ENCODE measurements at places on chromosomes 12 and 14. TPM values are rescaled to one million over a fixed set of nuclear protein-coding genes. Genes with fewer than 3 reads are reported as not detected.

- H3K27ac ChIP-seq, result no peak overlapping the region
- no peak overlapping the region for H3K4me3 ChIP-seq
- no peak for DNase-seq
- H3K27me3 ChIP-seq, result no peaks in the 10 kb centered on the region
- H3K4me1 ChIP-seq, result no peaks in the 10 kb centered on the region
- no peaks in the 10 kb centered on the region for H3K36me3 ChIP-seq
Measured at GRCh38 chr14:39957290-39957689, 525.1 kb upstream of the FBXO33 start.

Gene SDS
- 0.81 TPM for total RNA-seq

DNA sequence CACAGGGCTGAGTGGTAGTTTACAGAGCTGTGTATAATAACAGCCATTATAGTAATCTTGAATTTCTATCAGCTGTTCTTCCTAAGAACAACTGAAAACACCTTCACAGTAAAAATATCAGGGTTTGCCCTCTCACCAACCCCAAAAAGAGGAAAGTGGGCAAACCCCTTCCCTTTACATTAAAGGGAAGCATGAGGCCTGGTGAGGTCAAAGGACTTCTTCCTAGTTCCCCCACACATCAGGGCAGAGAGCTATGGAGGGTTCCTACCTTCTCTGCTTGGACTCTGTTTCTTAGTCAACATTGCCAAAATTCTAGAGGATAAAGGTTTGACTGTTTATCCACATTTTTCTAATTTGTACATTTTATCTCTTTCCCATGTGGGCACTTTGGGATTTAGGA, 4.4 kb upstream of the RPAP3 start:
- no peaks in the 10 kb centered on the region for H3K36me3 ChIP-seq
- H3K27me3 ChIP-seq, result no peaks in the 10 kb centered on the region
- no peak overlapping the region for H3K27ac ChIP-seq
- no peak for DNase-seq

- no peaks in the 10 kb centered on the region for H3K36me3 ChIP-seq
- no peak overlapping the region for H3K4me3 ChIP-seq
- H3K27me3 ChIP-seq, result no peaks in the 10 kb centered on the region
Measured at GRCh38 chr12:92363295-92364146, 217.9 kb upstream of the BTG1 start.

GRCh38 chr12:102759466-102759865, 157.6 kb downstream of the PAH start:
- no peaks in the 10 kb centered on the region for H3K36me3 ChIP-seq
- H3K27me3 ChIP-seq, result no peaks in the 10 kb centered on the region
- DNase-seq, result no peak
- no peak overlapping the region for H3K4me3 ChIP-seq
- peaks cover 20% of the 10 kb centered on the region for H3K4me1 ChIP-seq
- H3K27ac ChIP-seq, result no peak overlapping the region

DNA sequence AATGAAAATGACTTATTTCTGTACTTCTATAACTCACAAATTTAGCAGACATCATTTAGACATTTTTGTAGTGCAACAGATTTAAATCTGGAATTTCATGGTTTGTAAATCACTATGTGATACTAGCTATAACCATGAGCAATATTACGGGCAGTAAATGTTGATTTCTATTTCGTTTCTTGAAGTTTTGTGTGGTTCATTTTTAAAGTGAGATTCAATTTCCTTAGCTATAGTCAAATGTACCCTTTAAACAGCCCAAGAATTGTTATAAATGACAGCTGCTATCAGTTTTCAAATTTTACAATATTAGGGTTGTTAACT, 30.2 kb downstream of the NUDT4 start:
- H3K4me3 ChIP-seq, result no peak overlapping the region
- no peak overlapping the region for H3K27ac ChIP-seq
- peaks cover 4% of the 10 kb centered on the region for H3K4me1 ChIP-seq
- H3K36me3 ChIP-seq, result no peaks in the 10 kb centered on the region
- DNase-seq, result no peak

GRCh38 chr12:63844391-63845341, at the start of gene SRGAP1:
SRGAP1 (plus strand) TSS chr12:63844700; CDS start chr12:63844817, 117 bp downstream.
- H3K36me3 ChIP-seq, result no peaks in the 10 kb centered on the region
- DNase-seq, result peak; percentile 78
- H3K4me3 ChIP-seq, result peak within 1 kb of the TSS; percentile 83
- H3K27me3 ChIP-seq, result no peaks in the 10 kb centered on the region
- peak within 1 kb of the TSS; percentile 90 for H3K27ac ChIP-seq
- peaks cover 6% of the 10 kb centered on the region for H3K4me1 ChIP-seq

Gene TOMM20L
- not detected for total RNA-seq

- DNase-seq, result no peak
- no peaks in the 10 kb centered on the region for H3K36me3 ChIP-seq
- no peak overlapping the region for H3K27ac ChIP-seq
- H3K4me1 ChIP-seq, result peaks cover 5% of the 10 kb centered on the region
- no peak overlapping the region for H3K4me3 ChIP-seq
Measured at GRCh38 chr14:67934862-67935261, 115.3 kb downstream of the RAD51B start.

DNA sequence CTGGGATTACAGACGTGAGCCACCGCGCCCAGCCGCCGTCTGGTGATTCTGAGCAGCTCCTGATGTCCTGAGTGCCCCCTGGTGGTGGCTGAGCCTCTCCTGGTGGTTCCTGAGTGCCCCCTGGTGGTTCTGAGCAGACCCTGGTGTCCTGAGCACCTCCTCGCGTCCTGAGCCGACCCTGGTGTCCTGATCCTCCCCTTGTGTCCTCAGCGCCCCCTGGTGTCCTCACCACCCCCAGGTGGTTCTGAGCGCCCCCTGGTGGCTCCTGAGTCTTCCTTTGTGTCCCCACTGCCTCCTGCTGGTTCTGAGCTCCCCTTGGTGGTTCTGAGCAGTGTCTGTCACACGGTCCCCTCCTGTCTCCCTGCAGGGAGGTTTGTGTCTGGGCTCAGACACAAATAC, 1304.9 kb downstream of the TMEM121 start:
- H3K36me3 ChIP-seq, result no peaks in the 10 kb centered on the region
- no peak overlapping the region for H3K27ac ChIP-seq

Gene RNASE2
- not detected for total RNA-seq

Gene ITFG2
- total RNA-seq, result 34.5 TPM

DNA sequence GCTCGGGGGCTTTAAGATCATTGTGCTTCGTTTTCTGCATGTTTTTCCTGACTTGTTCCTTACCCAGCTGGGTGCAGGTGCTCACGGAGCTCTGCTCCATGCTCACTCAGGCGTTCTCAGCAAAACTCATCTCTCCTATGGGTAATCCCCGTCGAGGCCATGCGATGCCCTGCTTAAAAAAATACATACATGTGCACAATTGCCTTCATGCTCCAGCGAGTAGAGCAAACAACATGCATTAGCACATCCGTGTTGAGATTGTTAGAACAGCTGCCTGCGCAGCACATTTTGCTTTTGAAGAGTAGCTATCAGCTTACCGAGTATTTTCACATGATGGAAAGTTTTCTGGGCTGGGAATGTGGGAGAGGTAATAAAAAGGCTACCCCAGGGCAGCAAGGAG, 16.2 kb downstream of the AACS start:
- H3K4me1 ChIP-seq, result no peaks in the 10 kb centered on the region
- H3K27ac ChIP-seq, result no peak overlapping the region
- no peak for DNase-seq
- no peaks in the 10 kb centered on the region for H3K36me3 ChIP-seq

- peaks cover 3% of the 10 kb centered on the region for H3K4me1 ChIP-seq
- H3K36me3 ChIP-seq, result no peaks in the 10 kb centered on the region
- H3K27me3 ChIP-seq, result no peaks in the 10 kb centered on the region
- DNase-seq, result no peak
- H3K27ac ChIP-seq, result no peak within 1 kb of the TSS
Measured at GRCh38 chr14:102922490-102923200, at the start of gene AMN. AMN (plus strand) TSS chr14:102922663; CDS start chr14:102922689, 26 bp downstream.

DNA sequence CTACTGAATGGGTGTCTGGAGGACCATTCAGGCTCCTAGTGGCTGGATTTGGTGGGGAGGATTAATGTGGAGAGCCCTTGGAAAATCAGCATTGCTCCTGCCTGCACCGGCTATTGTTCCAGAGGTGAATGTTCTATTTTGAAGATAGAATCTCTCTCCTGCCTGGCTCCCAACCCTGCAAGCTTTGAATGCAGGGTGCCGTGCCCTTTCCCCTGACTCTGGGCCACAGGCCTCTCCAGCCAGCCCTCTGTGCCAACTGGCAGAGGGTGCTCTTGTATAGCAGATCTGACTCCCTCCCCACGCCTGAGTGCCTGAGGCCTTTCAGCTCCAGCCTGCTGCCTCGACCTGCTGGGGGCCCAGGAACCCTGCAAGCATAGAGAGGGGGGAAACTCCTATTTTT, 106.8 kb downstream of the TMEM260 start:
- no peaks in the 10 kb centered on the region for H3K36me3 ChIP-seq
- no peak overlapping the region for H3K27ac ChIP-seq
- H3K27me3 ChIP-seq, result no peaks in the 10 kb centered on the region
- no peak for DNase-seq

Gene TGM1
- 3.3 TPM for total RNA-seq

- no peaks in the 10 kb centered on the region for H3K4me1 ChIP-seq
- DNase-seq, result no peak
- no peaks in the 10 kb centered on the region for H3K27me3 ChIP-seq
- no peak overlapping the region for H3K4me3 ChIP-seq
- H3K36me3 ChIP-seq, result no peaks in the 10 kb centered on the region
Measured at GRCh38 chr14:67420102-67420739, 8.3 kb upstream of the PLEK2 start.

DNA sequence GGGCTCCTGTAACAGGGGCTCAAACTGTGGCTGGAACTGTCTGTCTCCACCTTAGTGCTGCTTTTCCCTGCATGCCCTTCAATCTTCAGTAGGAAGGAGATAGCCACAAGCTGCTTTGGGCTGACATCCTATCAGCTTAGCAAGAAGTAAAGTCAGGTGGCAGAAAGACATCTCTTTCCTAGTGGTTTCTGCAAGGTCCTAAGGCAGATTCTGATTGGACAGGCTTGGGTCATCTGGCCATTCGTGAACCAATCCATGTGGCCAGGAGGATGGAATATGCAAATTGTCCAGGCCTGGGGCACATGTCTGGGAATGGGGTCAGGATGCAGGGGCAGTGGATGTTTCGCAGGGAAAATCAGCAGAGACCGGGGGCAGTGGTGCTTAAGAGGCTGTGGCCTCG, 5.2 kb downstream of the RITA1 start:
- no peak overlapping the region for H3K4me3 ChIP-seq
- H3K27me3 ChIP-seq, result no peaks in the 10 kb centered on the region
- H3K36me3 ChIP-seq, result no peaks in the 10 kb centered on the region
- H3K27ac ChIP-seq, result no peak overlapping the region
- H3K4me1 ChIP-seq, result peaks cover 11% of the 10 kb centered on the region

- no peaks in the 10 kb centered on the region for H3K36me3 ChIP-seq
- DNase-seq, result no peak
- H3K27ac ChIP-seq, result no peak overlapping the region
- H3K4me1 ChIP-seq, result peaks cover 5% of the 10 kb centered on the region
- H3K27me3 ChIP-seq, result no peaks in the 10 kb centered on the region
Measured at GRCh38 chr14:67817750-67818438, 1.5 kb upstream of the ZFYVE26 start.

DNA sequence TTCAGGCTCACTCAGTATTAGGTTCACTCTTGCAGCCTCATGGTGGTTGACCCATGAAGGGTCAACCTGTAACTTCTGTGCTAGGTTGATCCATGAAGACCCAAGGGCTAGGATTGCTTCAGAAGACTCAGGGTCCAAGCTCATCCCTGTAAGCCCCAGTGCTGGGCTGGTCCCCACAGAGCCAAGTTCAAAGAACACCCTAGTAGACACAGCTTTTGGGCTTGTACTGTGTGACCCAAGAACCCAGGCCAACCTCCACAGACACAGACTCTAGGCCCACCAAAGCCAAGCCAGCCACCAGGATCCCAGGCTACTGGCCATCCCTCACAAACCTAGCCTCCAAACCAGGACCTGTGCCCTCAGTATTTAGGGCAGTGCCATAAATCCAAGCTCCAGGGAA, 1020.6 kb downstream of the SLC16A7 start:
- DNase-seq, result no peak
- H3K27ac ChIP-seq, result no peak overlapping the region
- H3K4me3 ChIP-seq, result no peak overlapping the region
- H3K4me1 ChIP-seq, result no peaks in the 10 kb centered on the region
- H3K27me3 ChIP-seq, result no peaks in the 10 kb centered on the region

Gene TM9SF1
- 50.0 TPM for total RNA-seq

Gene ACRBP
- 0.86 TPM for total RNA-seq

Gene KCNJ8
- total RNA-seq, result 13.0 TPM

DNA sequence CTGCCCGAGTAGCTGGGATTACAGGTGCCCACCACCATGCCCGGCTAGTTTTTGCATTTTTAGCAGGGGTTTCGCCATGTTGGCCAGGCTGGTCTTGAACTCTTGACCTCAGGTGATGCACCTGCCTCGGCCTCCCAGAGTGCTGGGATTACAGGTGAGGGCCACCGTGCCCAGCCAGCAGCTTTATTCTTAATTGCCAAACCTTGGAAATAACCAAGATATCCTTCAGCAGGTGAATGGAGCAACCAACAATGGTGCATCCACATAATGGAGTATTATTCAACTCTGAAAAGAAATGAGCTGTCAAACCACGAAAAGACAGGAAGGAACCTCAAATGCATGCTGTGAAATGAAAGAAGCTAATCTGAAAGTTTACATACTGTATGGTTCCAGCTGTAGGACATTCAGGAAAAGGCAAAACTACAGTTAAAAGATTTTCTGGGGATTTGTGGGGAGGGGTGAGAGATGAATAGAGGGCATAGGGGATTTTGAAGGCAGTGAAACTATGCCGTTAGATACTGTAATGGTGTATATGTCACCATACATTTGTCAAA, 118.8 kb upstream of the CCND2 start:
- H3K27me3 ChIP-seq, result no peaks in the 10 kb centered on the region
- DNase-seq, result no peak
- H3K36me3 ChIP-seq, result no peaks in the 10 kb centered on the region
- no peak overlapping the region for H3K4me3 ChIP-seq
- no peaks in the 10 kb centered on the region for H3K4me1 ChIP-seq

Data from ovary (tissue), 10 donors.